ENCODE measurements at places on chromosomes 16 and 17. TPM values are rescaled to one million over a fixed set of nuclear protein-coding genes. Genes with fewer than 3 reads are reported as not detected.

GH1 gene
- total RNA-seq: not detected

ZNF668 gene
- 5.9 TPM for total RNA-seq

SCGB1C2 gene
- total RNA-seq: not detected

DVL2 gene
- total RNA-seq: 22.5 TPM

TEDC2 gene
- 0.51 TPM for total RNA-seq

CCL16 gene
- total RNA-seq: not detected

RANBP10 gene
- 16.4 TPM for total RNA-seq

HEXD gene
- 14.3 TPM for total RNA-seq

DNA sequence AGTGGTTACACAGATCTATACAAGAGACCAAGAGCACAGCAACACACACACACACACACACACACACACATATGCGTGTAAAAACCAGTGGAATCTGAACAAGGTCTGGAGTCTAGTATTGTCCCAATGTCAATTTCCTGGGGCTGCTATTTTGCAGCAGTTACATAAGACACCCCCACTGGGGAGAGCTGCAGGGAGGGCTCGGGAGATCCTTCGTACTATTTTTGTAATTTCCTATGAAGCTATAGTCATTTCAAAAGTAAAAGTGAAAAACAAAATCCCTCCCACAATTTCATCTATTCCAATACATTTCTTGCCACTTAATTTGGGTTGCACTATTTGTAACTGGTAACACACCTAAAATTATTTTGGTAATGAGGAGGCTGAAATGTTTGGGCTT is 68.5 kb downstream of the C16orf95 start:
- no peak for DNase-seq

- DNase-seq: peak; percentile 95
Observed at GRCh38 chr16:29961479-29962343, at the start of gene TMEM219. Gene TMEM219 (plus strand): TSS chr16:29962079. CDS start chr16:29963144, 1,065 bp downstream.

DNA sequence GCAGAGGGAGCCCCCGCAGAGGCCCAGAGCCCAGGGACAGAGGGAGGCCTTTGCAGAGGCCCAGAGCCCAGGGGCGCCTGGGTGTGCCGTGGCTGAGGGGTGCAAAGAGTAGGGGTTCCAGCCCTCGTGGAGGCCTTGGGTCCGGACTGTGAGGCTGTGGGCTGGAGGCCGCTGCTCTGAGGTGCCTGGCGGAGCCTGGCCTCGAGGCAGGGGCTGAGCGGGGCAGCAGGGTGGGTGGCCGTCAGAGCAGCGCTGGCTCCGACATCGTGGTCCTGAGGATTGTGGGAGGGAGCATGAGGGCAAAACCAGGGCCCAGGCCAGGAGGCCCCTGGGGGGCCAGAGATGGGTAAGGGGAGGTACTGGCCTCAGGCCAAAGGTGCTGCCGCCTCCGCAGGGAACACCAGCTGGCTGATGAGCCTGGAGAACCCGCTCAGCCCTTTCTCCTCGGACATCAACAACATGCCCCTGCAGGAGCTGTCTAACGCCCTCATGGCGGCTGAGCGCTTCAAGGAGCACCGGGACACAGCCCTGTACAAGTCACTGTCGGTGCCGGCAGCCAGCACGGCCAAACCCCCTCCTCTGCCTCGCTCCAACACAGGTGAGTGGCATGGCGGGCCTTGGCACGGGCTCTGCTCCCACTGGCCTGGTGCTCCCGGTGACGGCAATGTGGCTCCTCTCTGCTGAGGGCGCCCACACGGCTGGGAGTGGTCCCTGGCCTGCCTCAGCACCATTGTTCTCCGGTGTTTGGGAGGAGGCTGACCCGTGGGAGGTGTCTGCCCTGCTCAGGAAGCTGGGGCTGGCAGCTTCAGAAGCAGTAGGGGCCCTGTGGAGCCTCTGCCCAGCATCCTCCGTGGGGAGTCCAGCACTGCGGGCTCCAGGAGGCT is 33.7 kb downstream of the TSC2 start:
- no peak for DNase-seq

GRCh38 chr16:64711026-64711425 is 410.8 kb downstream of the CDH11 start:
- DNase-seq: no peak

- DNase-seq: no peak
Observed at GRCh38 chr16:15782573-15783365, 74.1 kb downstream of the MYH11 start.

GRCh38 chr17:34220752-34221395 is 34.2 kb upstream of the CCL2 start:
- no peak for DNase-seq

- DNase-seq: no peak
Observed at GRCh38 chr17:70786081-70786480, 616.7 kb downstream of the KCNJ2 start.

- DNase-seq: no peak
Observed at GRCh38 chr17:2905696-2906501, 109.7 kb downstream of the RAP1GAP2 start.

DNA sequence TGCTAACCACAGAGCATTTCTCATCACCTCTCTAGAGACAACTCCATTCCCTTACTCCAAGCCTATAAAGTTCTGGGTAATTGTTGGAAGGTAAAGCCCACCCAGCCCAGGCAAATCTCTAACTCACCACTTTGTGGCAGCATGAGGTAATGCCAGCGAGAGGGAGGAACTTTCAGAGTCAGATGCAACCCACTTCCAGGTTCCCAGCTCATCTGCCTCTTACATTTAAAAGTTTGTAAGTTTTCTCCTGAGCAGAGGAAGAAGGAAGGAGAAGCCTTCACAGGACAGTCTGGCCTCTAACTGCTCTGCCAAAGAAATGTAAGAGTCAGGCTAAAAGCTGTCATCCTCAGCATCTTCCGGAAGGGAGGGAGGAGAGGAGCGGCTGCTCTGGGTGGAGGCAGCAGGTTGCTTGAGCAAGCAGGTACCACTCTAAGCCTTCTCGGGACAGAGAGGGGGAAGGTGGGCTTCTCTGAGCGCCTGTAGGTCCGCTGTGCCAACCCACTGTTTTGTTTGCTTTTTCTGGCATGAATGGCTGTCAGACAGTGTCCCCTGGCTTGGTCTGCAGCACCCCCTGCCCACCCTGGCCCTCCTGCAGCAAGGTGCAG is 1.0 kb downstream of the ZNF319 start:
- no peak for DNase-seq

GRCh38 chr17:50314456-50315011 is 31.4 kb upstream of the XYLT2 start:
- no peak for DNase-seq

GRCh38 chr17:19744922-19745757 is 3.0 kb downstream of the ALDH3A1 start:
- peak; percentile 94 for DNase-seq

GRCh38 chr16:51326131-51326856 is 175.2 kb upstream of the SALL1 start:
- DNase-seq: no peak

- DNase-seq: no peak
Observed at GRCh38 chr16:19607616-19608280, 52.2 kb downstream of the VPS35L start.
